ENCODE measurements at places on chromosomes 5 and 9. TPM values are rescaled to one million over a fixed set of nuclear protein-coding genes. Genes with fewer than 3 reads are reported as not detected.

GRCh38 chr9:84170521-84171141 is 169.9 kb downstream of the SLC28A3 start:
- DNase-seq = no peak

- DNase-seq = no peak
These were observed 82.0 kb upstream of the TRIM32 start for GRCh38 chr9:116605060-116605459.

DNA sequence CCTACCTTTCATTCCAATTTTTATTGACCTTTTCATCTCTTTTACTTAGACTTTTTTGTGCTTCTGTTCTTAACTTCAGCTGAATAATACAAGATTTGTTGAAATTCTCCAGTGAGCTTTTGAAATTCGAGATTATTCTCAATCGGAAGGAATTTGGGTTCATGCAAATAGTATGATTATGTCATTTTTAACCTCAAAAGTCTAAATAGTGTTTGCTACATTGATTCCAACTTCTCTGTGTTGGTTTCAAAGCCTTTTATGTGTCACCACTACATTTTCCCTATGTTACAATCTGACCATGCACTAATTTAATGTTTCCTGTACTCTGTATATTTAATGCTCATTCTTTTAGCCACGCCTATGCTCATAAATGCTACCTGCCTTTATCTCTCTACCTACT is 44.1 kb downstream of the VPS13A start:
- DNase-seq = no peak

- no peak for DNase-seq
These were observed 1035.3 kb downstream of the CDH12 start for GRCh38 chr5:21817668-21818369.

GRCh38 chr9:1522219-1522767 is 472.1 kb downstream of the DMRT2 start:
- no peak for DNase-seq

Gene LCN15
- total RNA-seq = not detected

DNA sequence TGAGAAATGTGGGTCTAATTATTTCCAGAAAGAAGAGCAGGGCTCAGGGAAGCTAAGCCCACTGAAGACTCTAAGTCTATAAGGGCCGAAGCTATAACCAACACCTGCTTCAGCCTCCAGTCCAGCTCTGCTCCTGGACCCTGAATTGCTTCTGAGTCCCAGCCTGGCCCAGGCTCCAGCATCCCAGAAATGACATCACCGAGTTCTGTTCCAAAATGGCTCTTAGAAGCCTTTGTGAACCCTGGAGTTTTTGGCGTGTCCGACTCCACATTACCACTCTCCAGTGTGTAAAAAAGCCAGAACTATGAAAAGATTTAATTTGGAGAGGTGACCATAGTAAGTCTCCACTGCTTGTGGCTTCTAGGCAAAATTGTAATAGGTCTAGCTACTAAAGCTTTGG is 289.9 kb downstream of the SLIT3 start:
- no peak for DNase-seq

Gene SPATA9
- not detected for total RNA-seq

- no peak for DNase-seq
These were observed 29.5 kb downstream of the KCNN2 start for GRCh38 chr5:114391321-114391720.

DNA sequence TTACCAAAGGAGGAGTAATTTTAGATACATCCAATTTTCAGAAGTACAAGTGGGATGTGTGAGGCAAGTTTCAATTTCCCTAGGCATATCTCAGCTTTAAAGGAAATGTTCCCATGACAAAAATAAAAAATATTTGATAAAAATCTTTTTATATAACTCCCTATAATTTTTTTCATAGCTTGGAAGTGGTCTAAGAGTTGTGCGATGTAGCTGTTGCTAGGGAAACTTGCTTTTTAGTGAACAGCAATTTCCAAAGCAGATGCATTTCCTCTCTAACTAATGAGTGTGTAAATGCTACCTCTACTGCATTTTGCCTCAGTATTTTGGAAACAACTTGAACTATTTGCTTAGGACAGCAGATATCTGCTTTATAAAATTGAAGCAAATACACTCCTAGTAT is 39.6 kb downstream of the MACIR start:
- no peak for DNase-seq

Gene SH3PXD2B
- total RNA-seq = 1.4 TPM
